ENCODE measurements at places on chromosomes 7 and 10.

DNA sequence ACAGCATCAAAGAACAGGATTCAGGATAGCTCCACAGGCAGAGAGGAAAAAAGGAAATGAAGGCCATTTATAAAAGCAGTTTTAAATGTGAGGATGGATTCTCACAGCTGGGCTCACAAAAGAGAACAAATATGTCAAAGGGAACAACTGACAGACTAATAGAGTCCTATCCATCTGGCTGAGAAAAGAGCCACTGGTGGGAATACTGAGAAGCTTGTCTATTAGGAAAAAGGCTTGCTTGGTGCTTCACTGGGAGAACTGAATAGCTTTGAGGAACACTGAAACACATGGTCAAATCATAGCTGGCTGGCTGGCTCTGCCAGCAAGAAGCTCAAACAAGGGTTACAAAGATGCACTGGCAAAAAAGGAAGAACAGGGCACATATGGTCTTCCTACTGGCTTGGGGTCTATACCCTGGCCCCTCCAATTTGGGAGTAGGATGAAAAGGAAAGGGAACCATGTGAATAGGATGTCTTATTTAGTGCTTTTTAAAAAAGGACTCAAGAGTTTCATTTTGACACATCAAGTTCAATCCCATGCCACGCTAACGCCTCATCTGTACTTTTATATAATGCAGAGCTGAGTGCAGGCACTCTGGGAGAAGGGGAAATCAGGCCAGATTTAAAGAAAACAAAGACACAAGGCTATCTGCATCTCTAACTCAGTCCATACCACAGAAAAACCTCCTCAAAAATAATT is 44.8 kb upstream of the KCNIP2 start:
- no peak for DNase-seq

DNA sequence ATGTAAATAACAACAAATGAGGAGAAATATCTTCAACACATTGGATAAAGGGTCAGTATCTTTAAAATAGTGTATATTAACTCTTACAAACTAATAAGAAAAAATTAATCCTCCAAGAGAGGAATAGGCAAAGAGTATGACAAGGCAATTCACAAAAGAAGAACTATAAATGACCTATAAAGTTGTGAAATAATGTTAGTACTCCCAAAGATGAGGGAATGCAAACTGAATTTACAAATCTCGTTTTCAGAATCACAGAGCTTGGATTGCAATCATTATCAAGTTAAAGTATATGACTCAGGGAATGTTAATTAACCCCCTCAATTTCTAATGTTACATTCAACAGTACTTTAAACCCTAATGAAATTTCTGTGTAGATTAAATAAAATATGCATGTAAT is 87.3 kb upstream of the TARP start:
- DNase-seq, result no peak

- DNase-seq, result no peak
Observed at GRCh38 chr10:124626759-124627380, 117.3 kb downstream of the FAM53B start.

- no peak for DNase-seq
Observed at GRCh38 chr10:49186613-49187012, 1.6 kb downstream of the TMEM273 start.

DNA sequence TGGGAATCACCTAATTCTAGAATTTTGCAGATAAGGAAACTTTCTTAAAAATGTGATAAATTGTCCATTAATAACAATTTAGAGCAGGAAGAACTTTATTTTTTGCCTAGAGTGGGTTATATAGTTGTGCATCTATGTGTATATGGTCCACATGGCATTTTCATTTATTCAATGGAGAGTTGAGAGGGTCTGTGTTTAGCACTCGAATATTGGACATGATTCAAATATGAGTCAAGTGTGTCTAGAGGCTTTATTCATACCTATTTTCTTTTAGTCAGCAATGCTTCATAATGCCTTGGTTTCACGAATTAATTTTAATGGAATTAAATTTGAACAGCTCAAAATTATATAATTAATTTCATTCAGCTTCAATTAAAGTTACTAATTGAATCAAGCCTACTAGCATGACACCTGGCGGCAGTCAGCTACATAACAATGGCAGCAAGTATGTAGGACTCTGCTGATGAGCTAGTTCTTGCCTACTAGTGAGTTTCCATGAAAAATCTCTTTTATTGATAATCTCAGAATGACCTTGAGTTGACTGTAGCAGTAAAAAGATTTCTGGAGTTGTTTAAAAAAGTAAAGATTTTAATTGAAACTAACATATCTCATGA is 17.7 kb downstream of the MDFIC start:
- DNase-seq, result no peak

DNA sequence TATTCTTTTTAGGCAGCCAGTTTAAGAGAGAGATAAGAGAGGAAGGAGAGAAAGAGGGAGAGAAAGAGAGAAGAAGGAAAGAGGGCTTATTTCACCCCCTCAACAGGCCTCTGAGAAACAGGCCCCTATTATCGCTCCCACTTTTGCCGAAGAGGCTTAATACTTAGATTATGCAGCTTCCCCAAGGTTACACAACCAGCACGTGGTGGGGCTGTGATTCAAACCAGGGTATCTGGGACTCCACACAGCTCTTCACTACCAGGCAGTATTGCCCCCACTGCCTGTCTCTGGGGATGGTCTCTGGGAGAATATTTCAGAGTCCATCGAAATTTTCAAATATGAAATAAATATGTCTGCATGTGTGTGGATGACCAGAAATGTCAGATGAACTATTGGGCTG is 3.0 kb downstream of the GIMAP1 start:
- DNase-seq, result no peak

GRCh38 chr10:44008270-44008916 is 359.7 kb upstream of the ZNF32 start:
- DNase-seq, result no peak

GRCh38 chr10:91541481-91541880 is 91.4 kb downstream of the PPP1R3C start:
- peak; percentile 7 for DNase-seq

DNA sequence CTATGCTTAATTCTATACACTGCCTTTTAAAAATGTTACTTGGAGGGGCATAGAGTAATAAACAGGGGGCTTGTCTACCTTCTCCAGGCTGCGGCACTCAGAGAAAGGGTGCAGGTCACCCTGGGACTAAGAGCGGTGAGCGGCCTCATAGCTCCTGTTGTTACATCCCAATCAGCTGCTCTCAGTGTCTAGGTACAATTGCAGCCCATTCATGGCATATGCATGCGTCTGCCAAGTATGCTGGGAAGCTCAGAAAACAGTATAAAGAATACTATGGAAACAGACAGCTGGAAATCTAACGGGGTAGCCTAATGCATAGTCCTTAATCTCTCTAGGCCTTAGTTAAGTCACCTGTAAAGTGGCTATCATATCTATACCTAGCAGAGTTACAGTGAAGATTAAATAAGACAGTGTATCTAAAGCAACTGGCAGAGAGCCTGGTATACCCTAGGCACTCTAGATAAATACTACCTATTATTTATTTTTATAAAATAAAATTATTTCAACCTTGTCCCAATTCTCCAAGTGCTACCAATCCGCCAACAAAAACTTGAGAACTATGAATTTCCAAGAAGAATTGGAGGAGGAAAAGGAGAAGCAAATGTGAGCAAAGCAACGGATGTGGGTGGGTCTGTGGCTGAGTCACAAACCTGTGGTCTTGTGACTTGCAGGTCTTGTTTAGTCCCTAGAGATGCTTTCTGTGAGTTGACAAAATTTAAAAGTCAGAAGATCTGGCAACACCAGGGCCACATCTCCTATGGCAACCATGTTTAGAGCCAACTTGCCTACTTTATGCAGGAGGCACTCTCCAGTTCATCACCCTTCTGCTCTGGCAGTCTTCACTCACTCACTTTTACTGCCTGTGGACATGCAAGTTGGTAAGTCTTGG is 183.0 kb downstream of the RAPGEF5 start:
- no peak for DNase-seq

GRCh38 chr7:2084331-2084730 is 148.4 kb downstream of the MAD1L1 start:
- no peak for DNase-seq

DNA sequence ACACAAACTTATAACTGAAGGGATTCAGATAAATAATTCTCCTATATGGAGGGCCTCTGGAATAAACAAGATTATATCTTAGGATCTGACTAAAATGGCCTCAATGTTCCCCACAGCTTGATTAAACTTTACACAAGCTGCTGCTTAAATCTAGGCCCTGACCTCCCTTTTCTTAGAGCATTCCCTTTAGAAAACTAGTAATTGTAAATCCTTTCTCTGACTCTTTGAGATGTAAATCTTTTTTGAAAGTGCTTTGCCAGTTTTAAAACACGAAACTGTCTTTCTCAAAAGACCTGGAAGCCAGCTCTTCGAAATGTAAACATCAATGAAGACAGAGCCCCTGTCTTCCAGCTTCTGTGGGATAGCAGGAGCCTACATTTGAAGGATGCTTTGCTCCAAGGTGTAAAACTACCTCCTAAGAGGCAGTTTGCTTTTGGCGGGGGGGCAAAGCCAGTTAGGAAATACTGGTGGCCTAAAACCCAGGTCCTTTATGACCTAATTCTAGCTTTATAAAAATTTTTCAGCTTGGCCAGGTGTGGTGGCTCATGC is 758.7 kb downstream of the CNTNAP2 start:
- DNase-seq, result no peak

DNA sequence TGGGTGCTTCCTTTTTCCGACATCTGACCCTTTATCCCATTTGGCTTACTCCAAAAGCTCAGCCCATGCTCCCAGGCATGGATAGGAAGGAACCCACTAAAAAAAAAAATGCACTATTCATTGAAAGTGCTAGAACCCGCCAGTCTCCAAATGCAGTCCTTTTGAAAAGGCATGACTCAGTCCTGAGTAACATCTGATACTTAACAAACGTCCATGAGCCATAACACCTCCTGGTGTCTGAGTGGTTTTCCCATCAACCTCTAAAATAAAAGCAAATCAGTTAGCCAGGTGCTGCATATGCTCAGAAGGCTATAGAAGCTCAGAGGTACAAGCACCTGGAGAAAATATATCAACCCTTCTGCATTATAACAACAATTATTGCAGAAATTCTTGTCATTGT is 45.0 kb upstream of the CACUL1 start:
- DNase-seq, result no peak

DNA sequence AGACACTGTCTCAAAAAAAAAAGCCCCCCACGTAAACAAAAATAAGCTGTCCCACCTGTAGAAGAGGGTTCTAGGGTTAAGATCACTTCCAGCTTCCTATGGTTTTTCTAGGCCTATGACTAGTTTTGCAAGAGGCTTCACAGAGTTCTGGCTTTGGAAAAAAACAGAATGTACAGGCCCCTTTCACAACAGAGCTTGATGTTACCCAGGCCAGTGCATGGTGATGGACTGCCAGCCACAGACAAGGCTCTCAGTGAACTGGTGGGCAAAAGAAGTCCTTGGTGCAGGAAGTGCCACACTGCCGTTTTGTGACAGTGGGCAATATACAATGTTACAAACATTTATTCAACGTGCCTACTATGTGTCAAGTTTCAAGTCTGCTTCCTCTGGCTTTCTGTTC is 18.3 kb upstream of the EFCAB10 start:
- DNase-seq, result no peak

GRCh38 chr10:28082885-28083284 is 84.0 kb upstream of the ODAD2 start:
- no peak for DNase-seq

DNA sequence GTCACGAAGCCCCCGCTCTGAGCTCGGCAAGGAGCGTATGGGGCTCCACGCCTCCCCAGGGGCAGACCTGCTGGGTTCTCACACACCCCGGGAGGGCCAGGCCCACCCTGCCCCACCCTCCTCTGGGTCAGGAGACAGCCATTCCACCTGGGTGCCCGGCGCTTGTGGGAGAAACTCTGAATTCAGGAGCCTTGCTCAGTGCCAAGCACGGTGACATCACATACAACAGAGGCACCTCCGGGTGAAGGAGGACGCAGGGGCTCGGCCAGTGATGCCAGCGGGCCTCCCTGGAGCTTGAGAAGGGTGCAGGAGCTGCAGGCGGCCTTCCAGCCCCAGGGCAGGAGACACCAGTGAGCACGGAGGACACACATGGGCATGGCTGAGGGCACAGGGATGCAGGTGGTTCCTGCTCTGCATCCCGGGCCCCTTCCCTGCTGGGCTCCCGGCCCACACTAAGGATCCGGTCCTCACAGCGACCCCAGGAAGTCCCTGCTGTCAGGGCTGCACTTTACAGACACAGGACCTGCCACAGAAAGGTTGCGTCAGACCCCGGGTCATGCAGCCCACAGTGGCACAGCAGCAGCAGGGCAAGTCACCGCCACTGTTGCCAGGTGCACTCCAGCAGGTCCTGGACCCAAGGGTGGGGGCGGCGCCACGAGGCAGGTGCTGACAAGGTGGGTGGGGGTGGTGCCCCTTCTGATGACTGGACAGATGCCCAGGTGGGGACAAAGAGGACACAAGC is 108.0 kb downstream of the MAD1L1 start:
- DNase-seq, result no peak

DNA sequence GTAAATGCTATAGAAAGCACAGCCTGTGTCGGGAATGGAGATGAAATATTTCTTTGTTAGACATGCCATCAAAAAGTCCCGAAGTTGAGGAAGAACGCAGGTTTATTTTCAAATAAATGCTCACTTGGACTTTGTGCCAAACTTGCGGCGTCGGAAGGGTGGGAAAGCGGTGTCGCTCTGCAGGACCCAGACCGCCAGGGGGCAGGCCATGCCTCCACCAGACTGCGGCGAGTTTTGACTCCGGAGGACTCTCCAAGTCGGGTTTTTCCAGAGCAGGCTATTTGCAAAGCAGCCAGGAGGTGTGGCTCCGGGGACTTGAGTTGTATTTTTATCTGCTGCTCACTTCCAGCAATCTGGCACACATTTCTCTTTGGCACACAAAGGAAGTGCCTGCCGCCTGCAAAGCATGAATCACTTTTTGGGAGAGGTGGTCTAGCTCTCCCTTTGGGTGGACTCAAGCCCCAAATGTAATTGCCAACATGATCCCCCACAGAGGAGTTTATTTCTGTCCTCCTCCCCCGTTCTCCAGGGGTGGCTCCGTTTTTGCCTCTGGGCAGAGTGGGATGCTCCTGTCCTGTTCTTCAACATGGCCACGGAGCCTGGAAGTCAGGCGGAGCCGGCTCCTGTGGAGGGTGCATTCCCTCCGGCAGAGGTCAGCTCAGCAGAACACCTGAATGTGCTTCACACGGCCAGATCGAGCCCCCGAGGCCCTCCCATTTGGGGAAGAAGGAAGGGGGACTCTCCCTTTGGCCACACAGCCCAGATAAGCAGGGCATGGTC is 82.3 kb upstream of the GPR26 start:
- peak; percentile 41 for DNase-seq

DNA sequence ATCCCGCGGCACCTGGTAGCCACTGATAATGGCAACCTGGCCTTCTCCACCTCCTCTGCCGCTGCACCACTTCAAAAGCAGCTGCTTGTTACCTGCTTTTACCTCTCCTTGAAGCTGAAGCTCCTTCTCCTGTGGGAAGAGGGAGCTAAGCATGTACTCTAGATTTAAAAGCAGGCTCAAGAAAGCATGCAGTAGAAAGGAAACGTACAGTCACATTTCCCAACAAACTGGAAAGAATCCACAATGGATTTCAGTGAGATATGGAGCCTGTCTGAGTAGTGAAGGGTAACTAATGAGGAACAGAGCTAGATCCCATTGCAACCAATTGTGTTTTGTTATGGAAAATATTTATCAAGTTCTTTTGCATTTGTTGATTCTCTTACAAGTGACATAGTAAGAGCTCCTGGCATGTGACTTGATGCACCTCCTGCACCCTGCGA is 457.4 kb upstream of the GALNT17 start:
- peak; percentile 71 for DNase-seq
